ENCODE measurements at places on chromosomes 11 and 22.

DNA sequence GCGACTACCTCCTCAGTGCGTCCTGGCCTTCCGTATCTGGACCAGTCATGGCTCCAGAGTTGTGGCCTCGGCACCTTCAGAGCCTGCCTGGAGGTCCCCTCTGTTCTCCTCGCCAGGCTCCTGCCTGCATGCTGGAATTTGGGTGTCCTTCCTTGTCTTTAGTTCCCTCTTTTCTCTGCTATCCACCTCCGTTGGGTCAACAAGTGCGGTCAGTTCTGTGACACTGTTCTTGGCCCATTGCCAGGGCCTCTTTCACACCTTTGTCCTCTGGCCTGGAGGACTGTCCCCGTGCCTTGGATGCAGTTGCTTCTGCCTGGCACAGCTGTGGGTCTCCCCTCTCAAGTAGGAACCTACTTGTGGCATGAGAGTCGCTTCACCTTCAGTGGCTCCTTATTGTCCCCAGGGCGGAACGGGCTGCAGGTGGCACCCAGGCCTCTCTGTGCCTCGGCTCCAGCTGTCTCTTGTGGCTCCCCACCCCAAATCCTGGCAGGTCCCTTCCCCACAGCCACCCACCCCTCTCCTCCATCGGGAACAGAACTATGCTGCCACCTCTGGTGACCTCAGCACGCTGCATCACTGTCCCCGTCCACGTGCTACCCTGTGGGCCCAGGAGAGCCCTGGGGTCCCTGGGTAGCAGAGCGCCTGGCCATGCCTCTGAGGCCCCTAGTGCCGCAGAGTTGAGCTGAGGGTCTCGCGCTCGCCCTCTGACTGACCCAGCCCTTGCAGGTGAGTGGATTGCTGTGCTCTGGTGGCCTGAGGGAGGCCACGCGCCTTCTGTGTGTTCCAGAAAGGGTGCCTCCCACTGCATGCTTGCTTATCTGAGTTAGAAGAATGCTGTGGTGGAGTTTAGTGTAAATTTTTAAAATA is 4.7 kb downstream of the DGCR8 start:
- no peak for DNase-seq

DNA sequence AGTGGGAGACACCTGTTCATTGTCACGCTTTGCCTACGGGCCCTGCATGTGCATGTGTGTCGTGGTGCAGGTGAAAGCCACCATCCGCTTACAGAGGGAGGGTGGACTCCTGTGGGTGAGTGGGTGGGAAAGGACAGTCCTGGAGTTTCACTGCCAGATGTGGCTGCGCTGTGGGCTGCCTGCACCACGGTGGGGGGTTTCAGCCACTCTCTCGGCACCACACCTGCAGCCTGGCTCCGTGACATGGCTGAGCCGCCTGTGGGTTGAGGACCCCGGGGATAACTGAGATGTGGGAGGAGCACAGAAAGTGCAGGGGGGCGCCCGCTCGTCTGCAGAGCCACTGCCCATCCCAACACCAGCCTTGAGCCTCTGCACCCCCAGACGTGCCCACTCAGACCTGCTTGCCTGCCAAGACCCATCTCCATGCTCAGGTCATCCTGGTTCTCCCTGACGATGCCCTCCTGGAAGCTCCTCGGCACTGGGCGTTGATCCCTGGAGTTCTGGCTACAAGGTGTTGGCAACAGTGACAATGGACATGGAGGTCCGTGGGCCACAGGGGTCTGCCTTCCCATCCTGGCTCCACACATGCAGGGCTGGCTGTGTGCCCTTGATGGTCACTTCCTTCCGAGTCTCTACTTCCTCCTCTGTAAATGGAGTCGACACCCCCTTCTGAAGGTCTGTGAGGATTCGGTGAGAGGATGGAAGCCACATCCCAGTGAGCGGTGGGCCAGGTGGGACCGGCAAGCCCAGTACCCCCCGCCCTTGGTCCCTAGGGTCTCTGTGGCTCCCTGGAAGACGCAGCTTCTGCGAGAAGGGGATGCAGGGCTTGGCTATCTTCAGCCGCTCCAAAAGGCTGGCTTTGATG is 1007.0 kb downstream of the BRD1 start:
- DNase-seq: no peak

GRCh38 chr22:48659404-48659996 is 1168.2 kb downstream of the BRD1 start:
- no peak for DNase-seq

DNA sequence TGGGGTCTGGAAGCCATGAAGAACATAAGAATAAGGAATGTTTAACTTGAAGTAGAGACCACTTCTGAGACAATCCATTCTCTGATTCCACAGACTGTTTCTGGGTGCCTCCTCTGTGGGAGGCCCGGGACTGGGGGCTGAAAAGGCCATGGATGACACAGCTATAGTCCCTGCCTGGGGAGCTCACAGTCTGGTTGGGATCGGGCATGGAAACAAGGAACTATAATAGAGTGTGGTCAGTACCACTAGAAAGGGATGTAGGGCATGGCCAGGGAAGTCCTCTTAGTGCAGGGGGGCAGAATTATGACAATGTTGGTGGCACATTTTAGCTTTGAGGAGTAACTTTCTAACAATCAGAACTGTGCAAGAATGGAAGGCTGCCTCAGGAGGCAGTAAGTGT is 9.2 kb upstream of the KCNE3 start:
- DNase-seq: no peak

- no peak for DNase-seq
Measured at GRCh38 chr11:35039076-35039475, 99.9 kb upstream of the CD44 start.

GRCh38 chr11:115895594-115895993 is 391.4 kb upstream of the CADM1 start:
- DNase-seq: no peak

DNA sequence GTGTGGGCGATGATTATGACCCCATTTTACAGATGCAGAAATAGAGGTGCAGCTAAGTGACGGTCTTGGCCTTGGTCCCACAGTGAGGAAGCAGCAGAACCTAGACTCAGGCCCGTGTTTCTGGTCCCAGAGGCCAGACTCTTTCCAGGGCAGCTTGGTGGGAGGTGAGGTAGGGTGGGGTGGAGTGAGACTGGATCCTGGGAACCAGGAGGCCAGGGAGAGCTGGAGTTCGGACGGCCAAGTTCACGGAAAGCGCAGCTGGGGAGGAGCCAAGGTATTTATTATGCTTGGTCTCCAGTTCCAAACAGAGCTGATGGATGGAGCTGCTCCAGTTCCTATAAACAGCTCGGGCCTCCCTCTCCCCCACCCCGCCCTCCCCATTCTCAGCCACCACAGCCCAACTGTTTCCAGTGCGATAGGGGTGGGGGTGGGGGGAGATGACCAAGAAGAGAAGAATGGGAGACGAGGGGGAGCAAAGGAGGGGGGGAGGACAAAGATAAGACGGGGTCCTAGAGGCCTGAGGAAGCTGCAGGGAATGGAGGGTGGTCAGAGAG is 16.2 kb downstream of the LRRC32 start:
- no peak for DNase-seq
